Fibroblast of skin of right biceps (primary cell): ENCODE measurements at places on chromosomes 12 and 14.

GRCh38 chr12:42741771-42742510, 152.4 kb upstream of the PRICKLE1 start:
- DNase-seq: peak; percentile 47

GRCh38 chr12:103846415-103846814, 5.4 kb upstream of the NT5DC3 start:
- DNase-seq: no peak

GRCh38 chr14:64119980-64120379, 174.2 kb downstream of the ESR2 start:
- DNase-seq: no peak

- DNase-seq: peak; percentile 43
Observed at GRCh38 chr14:33432407-33433023, 493.8 kb downstream of the NPAS3 start.

- DNase-seq: no peak
Observed at GRCh38 chr14:102922490-102923200, at the start of gene AMN. Gene AMN (plus strand): TSS chr14:102922663. CDS start chr14:102922689, 26 bp downstream.

DNA sequence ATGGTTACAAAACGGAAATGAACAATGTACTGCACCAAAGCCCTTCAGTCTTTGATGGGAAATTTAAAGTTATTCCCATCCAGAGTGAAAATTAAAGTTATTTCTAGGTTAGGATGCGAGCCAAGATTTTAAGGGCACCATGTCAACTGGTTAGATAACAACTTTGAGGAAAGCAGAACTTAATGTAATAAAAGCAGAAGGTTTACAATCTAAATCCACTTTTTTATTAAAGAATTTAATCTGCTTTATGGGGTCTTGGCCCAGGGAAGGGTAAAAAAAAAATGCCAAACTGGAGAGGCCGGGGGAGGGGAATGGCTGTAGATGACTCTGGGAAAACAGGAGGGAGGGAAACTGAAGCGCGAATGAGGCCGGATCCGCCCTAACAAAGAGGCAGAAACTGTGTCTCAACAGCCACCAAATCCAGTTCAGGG, 108.2 kb upstream of the ATF7IP start:
- DNase-seq: no peak

DNA sequence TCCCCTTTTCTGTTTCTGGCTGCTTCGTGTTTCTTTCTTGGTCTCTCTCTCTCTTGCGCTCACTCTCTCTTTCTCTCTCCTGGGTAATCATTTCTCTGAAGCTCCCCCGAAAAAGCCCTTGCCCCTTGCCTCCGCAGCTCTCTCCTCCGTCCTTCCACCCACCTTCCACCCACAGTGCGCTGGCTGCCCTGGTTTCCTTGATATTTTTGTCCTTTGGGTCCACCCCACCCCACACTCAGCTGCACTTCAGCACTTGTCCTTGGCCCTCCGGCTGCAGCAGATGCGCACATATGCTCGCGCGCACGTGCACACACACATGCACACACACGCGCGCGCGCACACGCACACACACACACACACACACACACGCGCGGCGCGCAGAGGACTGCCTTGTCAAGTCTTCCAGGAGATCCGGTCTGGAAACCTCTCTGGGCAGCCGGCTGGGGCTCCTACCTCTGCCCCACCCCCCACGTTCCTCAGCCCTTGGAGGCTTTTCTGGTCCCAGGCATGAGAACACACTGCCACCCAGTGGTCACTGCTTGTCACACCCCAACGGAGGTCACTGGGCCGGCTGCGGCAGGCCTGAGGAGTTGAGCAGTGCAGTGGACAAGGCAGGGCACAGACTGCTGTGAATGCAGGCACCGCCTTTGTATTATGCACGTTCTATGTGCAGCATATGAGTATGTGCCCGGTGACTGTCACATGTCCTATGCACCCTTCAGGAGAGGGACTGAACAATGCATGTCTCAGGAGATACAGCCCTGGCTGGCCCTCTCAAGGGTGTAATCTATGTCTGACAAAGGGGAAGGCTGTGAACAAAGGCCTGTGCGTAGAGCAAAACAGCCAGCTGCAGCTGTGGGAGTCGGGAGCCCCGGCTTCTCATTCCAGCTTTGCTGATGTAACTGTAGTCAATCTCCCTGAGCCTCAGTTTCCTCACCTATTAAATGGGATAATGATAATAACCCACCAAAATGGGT, 6.5 kb downstream of the LAG3 start:
- peak; percentile 92 for DNase-seq

- peak; percentile 73 for DNase-seq
Observed at GRCh38 chr12:83573671-83574070, 887.0 kb downstream of the TMTC2 start.

DNA sequence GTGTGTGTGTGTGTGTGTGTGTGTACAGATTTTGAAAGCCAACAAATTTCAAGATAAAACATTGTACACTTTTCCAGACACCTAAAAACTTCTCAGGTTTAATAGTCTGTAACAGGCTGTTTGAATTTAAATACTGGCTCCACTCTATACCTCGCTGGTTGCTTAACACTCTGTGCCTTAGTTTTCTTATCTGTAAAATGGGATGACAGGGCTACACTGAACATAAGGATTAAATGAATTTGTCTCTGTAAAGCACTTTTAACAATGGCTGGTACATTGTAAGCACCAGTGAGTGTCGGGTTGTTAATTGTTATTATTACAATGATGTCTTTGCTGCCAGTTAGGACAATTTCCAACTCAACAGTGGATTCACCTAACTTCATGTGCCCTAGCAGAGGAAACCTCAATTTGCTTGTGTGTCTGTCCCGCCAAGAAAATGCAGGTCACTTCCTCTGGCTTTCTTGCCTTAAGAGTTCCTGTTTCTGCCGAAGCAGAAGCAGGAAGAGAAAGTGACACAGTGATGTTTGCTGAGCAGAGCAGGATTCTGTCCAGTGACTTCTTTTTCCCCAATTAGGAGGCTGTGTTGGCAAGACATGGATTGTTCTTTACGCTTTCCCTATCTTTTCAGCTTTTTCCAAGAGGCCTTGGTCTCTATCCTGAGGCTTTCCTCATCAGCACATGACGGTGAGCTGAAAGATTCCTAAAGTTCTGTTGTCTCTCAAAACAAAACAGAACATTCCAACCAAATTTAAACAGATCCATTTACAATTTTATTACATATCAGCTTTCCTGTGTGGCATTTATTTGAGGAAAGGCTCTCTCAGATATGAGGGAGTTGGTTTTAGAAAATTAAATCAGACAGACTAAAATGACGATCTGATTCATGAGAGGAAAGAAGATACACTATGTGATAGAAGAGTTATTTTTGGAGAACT, 154.1 kb upstream of the ATP2B1 start:
- no peak for DNase-seq

DNA sequence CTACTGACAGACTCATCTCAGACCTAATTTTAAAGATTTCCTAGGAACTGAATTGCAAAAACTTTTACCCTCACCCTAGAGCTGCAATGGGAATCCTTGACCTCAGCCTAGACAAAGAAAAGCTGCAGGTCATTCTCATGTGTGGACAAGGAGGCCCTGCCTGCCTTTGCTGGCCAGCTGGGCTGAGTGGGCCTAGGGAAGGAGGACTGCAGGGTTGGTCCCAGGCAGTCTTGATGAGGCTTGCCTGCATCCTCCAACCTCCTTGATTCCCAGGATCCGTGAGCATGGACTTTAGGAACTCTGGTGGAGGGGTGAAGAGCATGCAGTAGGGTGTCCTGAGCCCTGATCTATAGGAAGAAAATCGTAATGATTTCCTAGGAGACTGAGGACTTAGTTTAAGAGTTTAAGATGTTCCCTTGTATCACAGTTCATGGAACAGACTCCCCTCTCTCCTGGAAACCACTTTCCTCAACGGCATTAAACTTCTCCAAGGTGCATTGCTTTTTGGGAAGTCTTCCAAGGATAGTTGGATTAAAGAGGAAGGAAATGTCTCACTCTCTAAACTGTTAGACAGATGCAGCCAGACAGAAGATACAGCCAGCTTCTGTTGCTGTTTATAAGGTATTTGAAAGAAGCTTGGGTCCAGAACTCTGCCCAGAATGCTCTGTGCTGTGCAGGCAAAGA, 55.4 kb upstream of the DDX11 start:
- no peak for DNase-seq

GRCh38 chr14:89137526-89138163, 279.4 kb downstream of the FOXN3 start:
- peak; percentile 86 for DNase-seq

GRCh38 chr14:45144658-45145057, 8.9 kb downstream of the FANCM start:
- no peak for DNase-seq

- DNase-seq: peak; percentile 34
Observed at GRCh38 chr12:88591343-88591742, 11.1 kb upstream of the KITLG start.

- no peak for DNase-seq
Observed at GRCh38 chr12:46005151-46005797, 14.9 kb upstream of the SCAF11 start.

DNA sequence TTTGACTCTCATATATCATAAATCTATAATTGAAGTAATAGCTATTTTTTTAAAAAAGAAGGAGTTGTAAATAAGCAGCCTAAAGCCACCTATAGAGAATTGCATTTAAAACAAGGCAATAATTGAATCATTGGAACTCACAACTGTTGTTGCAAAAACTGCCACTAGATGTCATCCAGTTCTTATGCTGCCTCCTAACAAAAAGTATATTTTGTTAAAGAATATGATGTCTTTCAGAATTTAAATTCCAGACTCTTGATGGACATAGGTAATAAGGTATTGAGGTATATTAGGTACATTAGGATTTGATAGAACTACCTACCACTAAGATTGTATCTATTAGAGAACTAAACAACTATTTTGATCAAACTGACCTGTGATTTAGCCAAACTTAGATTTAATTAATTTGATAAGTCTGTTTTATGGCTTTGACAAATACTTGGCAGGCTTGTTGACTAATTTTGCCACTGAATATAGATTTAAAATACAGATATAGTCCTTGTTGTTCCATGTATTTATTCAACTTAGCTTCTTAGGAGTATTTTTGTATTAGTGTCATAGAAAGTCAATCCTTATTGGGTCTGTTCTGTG, 401.4 kb downstream of the RPL10L start:
- DNase-seq: peak; percentile 7

DNA sequence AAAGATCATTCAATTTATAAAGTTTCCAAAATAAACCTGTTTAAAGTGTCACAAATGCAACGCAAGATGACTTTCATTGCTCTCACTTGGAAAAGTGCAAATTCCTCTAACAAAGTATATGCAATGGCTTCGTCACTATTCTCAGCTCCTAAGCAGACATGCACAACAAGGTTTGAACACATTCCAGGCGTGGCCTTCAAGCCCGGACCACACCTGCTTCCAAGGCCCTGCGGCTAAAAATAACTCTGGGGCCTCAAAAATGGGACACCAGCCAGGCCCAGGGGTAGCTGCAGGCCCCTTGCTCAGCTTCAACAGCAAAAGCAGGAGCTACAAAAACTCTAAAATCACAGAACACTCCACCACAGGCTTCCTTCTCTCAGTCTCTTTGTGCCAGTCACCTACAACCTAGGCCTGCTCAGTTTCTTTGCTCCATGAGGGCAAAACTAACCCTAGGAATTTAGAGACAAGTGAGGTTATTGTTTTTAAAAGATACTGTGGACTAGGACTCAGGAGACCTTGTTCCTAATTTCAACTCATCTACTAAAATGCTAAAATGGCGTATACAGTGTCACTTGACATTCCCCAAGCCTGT, 29.3 kb downstream of the DUSP16 start:
- DNase-seq: peak; percentile 38

GRCh38 chr12:117404203-117404853, 42.9 kb upstream of the NOS1 start:
- no peak for DNase-seq

GRCh38 chr12:62396750-62397149, 69.9 kb upstream of the MON2 start:
- peak; percentile 34 for DNase-seq

DNA sequence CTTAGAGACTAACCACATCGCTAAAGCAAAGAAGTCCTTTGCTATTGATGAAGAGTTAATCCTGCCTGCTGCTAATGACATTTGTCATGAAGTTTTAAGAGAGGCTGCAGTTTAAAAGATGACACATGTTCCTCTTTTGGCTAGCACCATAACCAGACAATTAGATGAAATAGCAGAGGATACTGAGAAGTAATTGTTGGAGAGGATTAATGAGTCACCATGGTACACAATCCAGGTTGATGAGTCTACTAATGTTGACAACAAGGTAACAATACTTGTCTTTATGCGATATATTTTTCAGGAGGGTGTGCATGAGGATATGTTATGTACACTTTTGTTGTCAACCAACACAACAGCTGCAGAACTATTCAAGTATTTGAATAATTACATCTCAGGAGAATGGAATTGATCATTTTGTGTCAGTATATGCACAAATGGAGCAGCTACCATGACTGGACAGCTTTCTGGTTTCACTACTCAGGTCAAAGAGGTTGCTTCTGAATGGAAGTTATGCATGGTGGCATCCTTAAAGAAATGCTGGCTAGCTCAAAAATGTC, 56.7 kb downstream of the LRRIQ1 start:
- DNase-seq: no peak

DNA sequence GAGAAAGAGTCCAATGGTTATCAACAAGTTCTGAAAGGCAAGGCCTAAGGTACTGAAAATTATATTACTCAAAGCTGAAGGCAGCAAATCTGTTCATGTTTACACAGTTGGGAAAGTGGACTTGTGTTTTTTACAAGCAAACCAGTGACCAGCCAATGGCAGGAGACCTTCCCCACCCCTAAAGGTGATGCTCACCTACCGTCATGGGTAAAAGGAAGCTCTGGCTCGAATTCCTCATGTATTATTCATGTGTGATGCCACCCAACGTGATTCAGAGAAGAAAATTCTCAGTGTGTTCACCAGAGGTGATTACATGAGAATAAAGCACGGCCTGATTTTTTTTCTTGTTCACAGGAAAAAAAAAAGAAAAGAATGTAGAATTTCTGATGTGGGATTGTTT, 1161.2 kb upstream of the SEL1L start:
- DNase-seq: no peak

DNA sequence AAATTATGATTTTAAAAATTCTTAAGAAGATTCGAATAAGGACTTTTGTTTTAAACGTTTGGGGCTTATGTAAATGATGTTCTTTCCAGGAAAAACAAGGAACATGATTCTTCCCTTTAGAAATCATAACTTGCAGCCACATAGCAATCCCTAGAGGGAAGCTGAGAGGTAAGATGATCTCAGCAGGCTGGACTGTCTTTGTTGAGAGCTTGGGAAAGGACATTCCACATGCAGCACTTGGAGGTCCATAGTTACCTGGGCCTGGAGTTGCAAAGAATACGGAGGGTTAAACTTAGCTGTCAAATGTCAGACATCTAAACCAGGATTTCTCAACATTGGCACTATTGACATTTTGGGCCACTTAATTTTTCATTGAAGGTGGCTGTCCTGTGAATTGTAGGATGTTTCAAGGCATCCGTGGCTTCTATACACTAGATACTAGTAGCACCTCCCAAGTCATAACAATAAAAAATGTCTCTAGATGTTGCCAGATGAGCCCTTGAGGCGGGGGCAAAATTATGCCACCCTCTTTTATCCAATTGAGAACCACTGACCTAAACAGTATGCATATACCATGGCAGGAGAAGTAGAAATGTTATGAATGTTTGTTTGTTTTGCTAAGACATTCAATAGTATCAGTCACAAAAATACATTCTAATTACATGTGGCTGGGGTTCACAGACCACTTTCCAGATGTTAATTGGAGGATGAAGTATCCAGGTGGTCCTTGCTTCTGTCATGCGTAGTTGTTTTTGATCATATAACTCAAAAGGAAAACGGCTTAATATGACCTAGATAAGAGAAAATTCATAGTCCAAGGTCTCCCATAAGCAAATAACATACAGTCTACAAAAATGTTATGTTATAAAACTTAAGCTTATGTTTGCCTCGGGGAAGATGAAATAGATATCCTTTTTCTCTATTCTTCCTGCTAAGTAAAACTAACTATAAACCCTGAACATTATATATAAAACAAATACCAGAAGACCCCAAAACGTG, 30.5 kb downstream of the TTC6 start:
- DNase-seq: no peak

- no peak for DNase-seq
Observed at GRCh38 chr12:14842315-14842714, 1.0 kb downstream of the ART4 start.
